GM06990 (cell line): ENCODE measurements at places on chromosomes 1 and 21.

GRCh38 chr1:33329600-33330305 lies 8.9 kb upstream of the A3GALT2 start:
- DNase-seq = no peak

- DNase-seq = peak; percentile 26
Measured at GRCh38 chr1:39109644-39110043, 83.5 kb downstream of the NDUFS5 start.

DNA sequence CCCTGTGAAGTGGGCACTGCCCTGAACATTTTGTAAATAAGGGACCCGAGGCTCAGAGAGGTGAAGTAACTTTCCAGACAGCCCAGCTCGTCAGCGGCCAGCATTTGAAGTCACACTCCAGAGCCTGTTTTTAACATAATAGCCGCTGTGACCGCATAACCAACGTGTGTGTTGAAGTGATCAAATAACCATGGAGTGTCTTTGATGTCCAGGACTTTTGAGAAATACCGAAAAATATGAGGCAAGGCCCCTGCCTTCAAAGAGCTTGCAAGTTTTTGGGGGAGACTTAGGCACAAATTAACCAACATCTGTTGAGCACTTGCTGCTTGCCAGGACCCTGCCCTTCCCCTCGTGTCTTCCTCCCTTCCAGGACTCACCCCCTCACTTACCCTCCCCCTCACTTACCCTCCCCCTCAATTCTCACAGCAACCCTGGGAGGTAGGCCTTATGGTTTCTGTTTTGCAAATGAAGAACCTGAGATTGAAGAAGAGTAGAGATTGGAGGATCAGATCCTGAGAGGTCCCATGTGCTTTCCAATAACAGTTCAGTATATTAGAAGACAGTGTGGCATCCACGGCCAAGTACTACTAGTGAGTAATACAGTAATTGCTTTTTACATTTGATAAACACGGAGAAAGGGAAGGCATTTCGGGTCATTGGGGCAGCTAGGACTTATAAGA lies 1.3 kb upstream of the SLC16A1 start:
- DNase-seq = peak; percentile 77

DNA sequence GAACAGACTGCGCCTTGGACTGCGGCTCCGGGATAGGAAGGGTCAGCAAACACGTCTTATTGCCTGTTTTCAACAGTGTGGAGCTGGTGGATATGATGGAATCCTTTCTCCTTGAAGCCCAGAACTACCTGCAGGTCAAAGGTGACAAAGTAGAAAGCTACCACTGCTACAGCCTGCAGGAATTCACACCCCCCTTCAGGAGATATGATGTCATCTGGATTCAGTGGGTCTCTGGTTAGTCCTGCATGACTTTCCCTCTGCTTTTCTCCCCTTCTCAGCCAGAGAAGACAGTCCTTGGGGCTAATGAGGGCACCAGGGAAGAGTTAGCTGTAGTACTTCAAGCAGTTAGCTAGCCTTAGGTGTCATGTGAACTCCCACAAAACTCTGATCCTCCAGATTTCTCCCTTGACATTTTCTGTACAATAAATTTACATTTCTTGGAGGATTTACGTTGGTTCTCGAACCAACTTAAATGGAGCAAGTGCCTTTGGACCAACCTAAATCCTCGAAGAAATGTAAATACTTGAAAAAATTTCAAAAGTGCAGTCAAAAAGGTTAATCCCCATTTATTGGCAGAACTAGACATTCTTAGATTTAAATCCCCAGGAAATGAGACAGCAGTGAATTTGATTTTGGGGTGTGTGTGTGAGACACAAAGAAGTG lies 20.9 kb downstream of the NTMT2 start:
- DNase-seq = no peak

- DNase-seq = no peak
Measured at GRCh38 chr1:242873661-242874060, 349.2 kb upstream of the PLD5 start.

DNA sequence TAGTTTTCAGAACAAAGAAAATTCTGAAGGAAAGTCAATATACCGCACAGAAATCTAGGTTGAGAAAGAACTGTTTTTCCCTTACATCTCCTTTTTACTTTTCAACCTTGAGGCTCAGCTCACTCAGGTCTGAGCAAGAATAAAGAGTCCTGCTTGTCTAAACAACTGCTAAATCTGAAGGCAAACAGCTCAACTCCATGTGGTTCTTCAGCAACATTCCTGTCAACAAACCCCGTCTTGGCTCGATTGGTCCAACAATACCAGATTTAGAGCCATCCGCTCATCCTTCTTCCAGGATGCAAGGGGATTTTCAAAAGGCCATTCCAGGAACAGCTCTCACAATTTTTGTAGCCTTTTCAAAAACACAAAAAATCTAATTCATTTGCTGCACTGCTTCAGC lies 119.8 kb downstream of the HLCS start:
- DNase-seq = no peak

GRCh38 chr21:26964170-26964778 lies 2.6 kb downstream of the ADAMTS5 start:
- no peak for DNase-seq

- no peak for DNase-seq
Measured at GRCh38 chr1:52439976-52440375, 35.6 kb downstream of the PRPF38A start.

GRCh38 chr1:19844731-19845495 lies 29.8 kb upstream of the RNF186 start:
- no peak for DNase-seq

DNA sequence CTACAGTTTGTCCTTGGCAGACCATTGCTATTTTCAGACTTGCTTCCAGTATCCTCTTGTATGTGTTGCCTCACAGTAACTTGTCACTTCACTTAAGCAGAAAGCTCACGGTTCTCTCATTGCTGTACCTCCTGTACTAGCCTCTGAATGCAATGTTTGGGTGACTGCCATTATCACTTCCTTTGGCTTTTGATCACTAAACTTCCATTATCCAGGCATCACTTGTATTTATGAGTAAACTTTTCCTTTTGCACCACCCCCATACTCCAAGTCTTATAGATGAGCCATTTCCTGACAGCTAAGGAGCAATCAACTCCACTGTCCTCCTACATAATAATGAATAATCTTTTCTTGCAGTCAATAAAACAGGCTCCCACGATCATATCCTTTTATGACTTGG lies 255.3 kb downstream of the PDE4B start:
- no peak for DNase-seq

DNA sequence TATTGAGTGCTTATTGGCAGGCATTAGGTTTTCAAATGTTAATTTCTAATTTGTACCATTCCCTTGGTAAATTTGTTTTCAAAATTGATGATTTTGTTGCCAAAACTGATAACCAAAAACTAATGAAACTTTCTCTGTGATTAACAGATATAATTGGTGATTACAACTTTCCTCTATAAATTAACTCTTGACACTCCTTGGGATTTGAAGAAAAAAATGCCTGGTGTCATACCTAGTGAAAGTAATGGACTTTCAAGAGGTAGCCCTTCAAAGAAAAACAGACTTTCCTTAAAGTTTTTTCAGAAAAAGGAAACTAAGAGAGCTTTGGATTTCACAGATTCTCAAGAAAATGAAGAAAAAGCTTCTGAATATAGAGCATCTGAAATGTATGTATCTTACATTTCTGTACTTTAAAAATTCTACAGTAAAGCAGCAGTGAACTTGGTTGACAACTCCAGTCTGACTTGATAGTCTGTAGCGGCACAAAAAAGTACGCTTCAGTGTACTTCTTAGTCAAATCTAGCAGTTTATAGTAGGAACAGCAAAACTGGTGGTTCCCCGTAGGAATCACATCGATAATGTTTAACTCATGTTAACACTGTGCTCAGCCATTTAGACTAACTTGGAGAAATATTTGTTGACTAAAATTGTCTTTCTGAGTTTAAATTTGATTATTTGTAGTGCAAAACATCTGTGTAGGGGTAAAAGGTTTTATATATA lies 3.0 kb downstream of the USP1 start:
- DNase-seq = peak; percentile 26

GRCh38 chr1:80961464-80962190 lies 839.1 kb upstream of the ADGRL2 start:
- DNase-seq = no peak

GRCh38 chr1:184562806-184563205 lies 176.0 kb downstream of the C1orf21 start:
- no peak for DNase-seq

DNA sequence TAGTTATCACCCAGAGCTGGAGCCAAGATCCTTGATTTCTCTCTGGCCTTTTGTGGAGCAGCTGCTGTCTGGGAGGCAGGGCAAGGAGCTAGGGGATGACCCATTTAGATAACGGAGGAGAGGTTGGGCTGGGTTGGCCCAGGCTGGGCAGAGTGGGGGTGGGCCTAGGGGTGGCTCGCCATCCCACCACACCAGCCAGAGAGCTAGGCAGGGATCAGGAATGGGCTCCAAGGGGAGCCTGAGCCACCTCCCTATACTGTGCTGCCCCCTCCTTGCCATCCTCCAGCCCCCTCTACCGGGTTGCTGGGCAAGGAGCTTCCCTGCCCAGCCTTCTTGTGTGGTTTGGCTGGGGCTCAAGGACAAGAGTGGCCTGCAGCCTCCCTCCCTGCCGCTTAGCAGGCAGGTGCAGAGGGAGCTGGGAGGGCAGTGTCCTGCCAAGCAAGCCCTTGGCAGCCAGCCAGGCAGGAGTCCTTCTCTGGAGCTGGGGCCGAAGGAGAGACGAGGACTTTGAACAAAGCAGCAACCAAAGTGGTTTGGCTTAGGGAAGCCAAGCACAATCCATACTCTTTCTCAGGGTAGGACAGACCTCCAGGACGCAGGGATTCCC lies 4.1 kb downstream of the NUAK2 start:
- DNase-seq = no peak

DNA sequence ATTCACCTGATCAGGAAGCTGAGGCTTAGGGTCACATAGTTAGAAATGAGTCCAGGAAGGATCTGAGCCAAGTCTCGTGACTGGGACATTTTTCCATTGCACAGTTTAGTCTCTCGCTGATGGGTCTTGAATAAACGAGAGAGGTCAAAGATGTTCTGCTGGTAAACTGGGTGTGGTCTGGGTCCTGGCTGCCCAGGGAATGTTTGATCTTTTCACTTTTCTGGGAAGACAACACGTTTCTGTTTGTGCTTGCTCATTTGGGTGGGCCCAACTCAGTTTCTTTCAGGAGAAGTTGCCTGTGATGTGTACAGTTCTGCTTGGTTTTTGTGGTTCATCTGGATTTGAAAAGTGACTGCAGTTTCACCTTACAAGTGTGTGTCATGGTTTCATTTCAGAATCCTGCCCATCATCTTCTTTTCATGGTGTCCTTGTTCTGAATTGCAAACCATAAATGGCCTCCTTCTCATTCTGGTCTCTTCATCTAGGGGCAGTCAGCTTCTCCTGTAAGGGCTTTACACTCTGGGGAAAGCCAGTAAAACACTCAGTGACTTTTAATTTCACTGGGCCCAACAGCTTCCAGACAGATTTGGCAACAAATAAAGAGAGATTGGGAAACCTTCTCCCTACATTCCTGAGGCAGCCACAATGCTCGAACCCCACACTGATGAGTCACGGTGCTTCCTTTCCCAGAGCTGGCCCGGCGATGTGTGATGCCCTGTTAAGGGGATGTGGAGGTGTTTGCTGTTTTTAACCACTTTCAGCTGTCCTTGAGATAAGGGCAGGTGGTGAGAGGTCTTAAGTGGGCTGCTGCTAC lies 7.2 kb upstream of the TACSTD2 start:
- DNase-seq = peak; percentile 63

DNA sequence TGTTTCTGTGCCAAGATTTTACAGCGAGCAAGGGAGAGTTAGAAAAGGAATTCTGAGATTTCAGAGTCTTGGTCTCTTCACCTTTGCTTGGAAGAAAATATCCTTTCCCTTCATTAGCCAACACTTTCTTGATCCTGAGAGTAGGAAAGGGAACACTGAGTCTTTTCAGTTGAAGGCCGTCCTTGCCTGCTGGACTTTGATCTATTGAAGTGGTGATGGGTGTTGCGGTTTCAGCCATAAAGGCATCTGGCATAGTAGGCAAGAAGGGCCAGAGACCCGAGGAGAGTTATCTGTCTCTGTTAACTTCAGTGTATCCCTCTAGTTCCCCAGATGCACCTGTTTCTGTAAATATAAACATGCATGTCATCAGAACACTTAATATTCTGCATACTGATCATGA lies 9.7 kb downstream of the SELE start:
- DNase-seq = no peak

DNA sequence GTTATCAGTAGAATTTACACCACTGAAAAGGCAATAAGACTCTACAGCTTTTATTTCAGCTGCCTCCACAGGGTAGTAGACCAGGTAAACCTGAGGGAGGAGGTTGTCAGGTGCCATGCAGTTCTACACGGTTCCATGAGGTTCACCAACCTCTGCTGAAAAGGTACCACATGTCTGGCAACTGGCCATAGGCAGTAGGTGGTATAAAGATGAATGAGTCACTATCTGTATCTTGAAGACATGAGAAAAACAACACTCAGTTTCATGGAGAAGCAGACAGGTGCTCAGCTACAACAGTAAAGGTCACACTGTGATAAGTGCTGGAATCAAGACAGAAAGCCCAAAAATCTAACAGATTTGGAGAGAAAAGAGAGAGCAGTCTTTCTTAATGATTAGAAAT lies 145.4 kb downstream of the PTGER3 start:
- no peak for DNase-seq
